Ascending aorta (tissue), 2 donors: ENCODE measurements at places on chromosomes 4 and X.

GRCh38 chr4:178738026-178738425, 1295.8 kb upstream of the AGA start:
- no peak for DNase-seq

- no peak for DNase-seq
Observed at GRCh38 chr4:60805500-60806313, 394.4 kb upstream of the ADGRL3 start.

GRCh38 chrX:145405012-145405411, 157.7 kb downstream of the SPANXN1 start:
- DNase-seq: no peak

DNA sequence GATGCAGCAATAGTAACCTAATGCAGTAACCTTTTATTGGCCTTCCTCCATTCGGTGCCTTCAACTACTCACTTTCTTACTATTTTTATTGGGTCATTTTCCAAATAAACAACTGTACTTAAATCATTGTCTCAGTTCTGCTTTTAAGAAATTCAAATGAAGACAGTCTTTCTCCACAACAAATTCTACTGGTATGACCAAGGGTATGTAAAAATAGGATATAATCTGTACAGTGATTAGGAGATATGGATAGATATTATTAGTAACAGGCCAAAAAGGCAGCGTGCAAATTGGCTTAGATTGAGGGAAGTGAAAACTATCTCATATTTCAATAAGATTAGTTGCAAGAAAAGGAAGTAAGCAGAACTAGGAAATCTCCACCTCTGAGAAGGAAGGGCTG, 177.4 kb upstream of the PPP1R2C start:
- DNase-seq: no peak

GRCh38 chr4:15912236-15912635, 26.3 kb downstream of the FGFBP1 start:
- DNase-seq: no peak

DNA sequence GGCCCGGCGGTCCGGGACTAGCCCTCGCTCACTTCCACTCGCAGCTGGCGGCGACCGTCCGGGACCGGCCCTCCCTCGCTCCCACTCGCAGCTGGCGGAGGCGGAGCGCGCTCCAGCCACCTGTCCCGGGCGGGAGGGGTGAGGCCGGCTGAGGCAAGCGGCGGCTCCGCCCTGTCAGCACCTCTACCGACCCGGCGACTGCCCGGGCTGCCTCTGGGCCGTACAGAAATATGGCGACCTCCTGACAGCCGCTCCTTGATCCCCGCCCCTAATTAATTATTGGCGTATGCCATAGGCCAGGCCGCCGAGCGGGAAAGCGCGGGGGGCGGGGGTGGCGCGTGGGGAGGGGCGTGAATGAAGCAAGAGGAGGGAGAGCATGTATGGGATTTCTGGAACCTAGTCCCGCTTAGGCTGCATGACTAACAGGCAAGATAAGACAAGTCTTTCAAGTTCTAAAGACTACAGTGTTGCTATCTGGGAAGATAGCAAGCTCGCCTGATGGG, at the start of gene MORC4:
Gene MORC4, minus strand, starts transcription at position 200 of the 503 bp plus-strand sequence. CDS start 243 bp downstream, outside the sequence.
- DNase-seq: peak; percentile 43

GRCh38 chr4:169934794-169935429, 91.3 kb downstream of the MFAP3L start:
- DNase-seq: no peak

DNA sequence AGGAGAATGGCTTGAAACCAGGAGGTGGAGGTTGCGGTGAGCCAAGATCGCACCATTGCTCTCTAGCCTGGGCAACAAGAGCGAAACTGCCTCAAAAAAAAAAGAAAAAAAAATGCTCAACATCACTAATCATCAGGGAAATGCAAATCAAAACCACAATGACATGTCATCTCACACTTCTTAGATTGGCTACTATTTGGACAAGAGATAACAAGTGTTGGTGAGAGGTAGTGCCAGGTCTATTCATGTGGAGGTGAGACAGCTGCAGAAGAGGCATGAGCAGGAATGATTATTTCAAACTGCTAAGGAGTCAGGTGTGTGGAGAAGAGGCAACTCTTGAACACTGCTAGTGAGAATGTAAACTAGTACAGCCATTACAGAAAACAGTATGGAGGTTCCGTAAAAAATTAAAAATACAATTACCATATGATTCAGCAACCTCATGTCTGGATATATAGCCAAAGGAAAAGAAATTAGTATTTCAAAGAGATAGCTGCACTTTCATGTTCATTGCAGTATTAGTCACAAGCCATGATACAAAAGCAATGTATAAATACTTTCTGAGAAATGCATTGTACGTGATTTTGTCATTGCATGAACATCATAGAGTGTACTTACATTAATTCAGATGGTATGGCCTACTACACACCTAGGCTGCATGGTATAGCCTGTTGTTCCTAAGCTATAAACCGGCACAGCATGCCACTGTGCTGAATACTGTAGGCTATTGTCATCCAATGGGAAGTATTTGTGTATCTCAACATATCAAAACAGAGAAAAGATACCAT, 75.3 kb downstream of the TMEM144 start:
- no peak for DNase-seq

- DNase-seq: no peak
Observed at GRCh38 chr4:98586962-98587354, 71.5 kb downstream of the TSPAN5 start.

- DNase-seq: no peak
Observed at GRCh38 chr4:82885410-82885809, 5.5 kb downstream of the SEC31A start.

- DNase-seq: no peak
Observed at GRCh38 chr4:140839888-140840790, 84.0 kb upstream of the TBC1D9 start.

DNA sequence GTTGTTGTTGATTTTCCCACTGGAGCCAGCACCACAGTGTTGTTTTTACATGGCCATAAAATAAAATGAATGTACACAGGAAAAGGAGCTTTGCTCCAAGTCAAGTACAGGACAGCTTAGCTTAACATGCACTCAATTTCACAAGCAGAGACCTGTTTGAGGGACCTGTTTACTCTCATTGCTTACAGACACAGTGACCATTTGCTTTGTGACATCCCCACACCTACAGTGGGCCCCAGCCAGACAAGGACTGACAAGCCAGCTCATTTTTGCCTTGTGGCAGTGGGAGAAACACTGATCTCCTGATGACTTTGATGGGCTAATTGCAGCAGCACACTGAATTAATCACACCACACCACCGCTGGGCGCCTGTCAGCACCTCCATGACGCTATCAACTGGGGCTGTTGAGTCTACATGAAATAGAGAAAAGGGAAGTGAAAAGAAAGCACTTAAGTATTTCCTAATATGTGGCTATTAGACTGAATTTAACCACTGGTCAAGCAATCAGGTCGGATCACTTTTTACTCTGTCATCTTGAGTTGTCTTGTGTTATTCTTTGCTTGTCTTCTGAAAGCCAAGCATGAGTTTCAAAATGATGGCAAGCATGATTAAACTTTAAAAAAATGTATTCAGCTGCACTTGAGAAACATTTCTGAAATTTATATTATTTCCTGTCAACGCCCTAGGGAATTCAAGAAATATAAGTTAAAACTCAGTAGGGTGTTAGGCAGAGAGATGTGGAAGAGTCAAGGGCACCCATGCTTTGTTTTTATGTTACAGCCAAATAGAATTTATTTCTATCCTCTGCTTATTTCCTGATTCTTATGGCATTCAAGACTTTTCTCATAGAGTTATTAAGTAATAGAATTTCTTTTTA, 557.7 kb downstream of the RAB28 start:
- no peak for DNase-seq

GRCh38 chr4:107650251-107650650, 69.8 kb downstream of the PAPSS1 start:
- DNase-seq: no peak

DNA sequence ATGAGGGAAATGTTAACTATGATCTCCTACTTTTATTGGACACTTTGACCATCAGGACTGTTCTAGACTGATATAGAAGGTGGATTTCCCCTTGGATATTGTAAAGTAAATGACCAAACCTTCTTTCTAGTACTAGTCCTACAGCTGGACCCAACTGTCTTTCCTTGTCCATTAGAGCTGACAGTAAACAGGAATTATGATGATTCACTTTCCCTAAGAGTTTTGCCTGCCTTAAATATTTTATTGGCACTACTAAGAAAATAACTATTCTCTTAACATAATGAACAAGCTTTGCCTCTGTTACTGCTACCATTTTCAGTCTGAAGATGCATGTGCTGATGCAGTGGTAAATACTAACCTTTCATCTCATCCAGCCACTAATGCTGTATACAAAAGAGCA, 915.4 kb downstream of the CENPC start:
- no peak for DNase-seq

- DNase-seq: no peak
Observed at GRCh38 chr4:111228396-111228795, 605.5 kb upstream of the PITX2 start.

DNA sequence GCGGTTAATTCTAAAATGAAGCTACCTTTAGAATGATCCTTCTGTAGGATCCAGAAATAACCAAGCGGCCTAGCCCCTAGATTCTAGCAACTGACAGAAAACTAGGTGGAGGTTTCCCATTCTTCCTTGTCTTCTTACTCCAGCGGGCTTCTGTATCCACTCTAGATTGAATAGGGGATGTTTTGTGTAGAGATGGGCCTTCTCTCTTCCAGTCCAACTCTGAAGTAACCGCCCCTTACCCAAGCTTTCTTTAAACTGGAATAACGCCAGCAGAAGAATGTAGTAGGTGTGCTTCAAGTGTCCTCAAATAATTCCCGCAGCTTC, 386 bp upstream of the TMEM184C start:
- no peak for DNase-seq

DNA sequence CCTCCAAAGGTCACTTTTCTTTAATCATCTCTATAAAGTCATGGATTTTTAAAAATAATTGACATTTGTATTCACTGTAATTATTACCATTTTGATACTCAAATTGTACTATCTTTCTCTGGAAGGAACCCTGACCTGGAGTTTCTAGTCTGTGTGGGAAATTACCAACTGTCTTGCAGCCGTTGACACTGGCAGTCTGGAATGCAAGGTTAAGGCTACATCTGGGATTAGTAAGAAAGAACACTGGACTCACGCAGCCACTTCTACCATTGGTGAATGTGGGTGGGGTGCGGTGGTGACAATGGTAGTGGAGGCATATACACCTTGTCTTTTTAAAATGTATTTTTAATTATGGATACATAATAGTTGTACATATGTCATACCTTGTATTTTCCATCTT, 40.9 kb downstream of the EGF start:
- no peak for DNase-seq

DNA sequence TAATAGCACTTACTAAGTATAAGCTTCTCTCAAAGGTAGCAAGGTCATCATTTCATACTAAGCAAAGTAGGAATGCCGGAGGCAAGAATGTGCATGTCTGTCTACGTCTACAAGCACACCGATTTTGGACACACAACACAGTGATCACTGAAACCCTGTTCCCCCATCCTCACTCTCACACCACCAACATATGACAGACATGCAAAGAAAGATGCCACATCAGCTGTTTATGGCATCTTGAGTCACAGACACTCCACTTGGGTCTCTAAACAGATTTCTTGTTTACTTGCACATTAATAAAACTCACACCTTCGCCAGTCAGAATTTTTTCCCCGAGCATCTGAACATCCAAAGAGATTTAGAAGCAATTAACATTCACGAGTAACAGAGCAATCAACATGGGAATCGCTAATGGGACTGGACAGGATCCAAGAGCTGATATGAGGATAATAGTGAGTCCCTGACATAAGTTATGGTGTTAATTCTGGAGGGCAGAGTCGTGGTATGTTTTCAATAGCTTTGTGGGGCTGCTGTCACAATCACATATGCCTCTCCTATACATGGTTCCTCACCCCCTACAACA, 324.1 kb downstream of the DHX15 start:
- no peak for DNase-seq

DNA sequence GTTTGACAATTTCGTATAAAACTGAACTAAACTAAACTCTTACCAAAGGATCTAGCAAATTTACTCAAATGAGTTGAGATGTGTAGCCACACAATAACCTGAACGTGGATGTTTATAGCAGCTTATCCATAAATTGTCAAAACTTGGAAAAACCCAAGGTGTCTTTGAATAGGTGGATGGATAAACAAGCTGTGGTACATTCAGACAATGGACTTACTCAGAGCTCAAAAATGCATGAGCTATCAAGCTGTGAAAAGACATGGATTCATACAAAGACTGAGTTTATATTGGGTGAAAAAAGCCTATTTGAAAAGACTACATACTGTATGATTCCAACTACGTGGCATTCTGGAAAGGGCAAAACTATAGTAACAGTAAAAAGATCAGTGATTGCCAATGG, 69.5 kb downstream of the LARP1B start:
- no peak for DNase-seq

DNA sequence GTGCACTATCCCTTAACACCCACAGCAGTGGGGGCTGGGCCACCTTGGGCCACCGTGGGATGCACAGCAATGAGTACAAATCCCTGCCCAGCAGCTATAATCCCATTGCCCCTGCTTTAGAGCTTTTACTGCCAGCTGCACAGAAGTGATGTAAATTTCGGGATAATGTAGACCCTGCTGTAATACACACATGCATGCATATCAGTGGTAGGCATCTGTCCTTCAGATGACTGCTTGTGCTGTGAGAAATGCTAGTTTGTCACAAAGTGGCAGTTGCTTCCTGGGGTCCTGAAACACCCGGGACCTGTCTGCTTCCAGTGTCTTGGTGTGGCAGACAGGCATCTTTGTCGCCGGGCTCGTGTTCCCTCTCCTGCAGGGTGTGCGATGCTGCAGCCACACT, 14.1 kb downstream of the NSG1 start:
- no peak for DNase-seq

- no peak for DNase-seq
Observed at GRCh38 chrX:155068165-155068564, 2.8 kb downstream of the CMC4 start.

DNA sequence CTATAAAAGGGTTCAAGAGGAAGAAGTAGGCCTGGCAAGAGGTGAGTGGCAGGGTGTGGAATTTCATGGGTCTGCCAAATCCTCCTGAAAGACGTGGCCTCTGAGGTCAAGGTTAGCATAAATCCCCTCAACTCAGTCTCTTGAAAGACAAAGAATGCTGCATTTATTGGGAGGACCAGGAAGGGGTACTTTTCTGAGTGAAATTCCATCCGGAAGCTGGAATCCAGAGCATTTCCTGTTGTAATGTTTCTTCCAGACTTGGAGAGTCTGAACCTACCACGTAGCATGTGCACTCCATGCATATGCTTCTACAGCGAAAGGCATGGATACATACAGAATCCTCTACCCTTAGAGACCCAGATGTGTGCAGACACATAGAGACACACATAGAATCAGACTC, 13.4 kb upstream of the FGD1 start:
- no peak for DNase-seq

- no peak for DNase-seq
Observed at GRCh38 chrX:121569609-121570008, 522.2 kb downstream of the GLUD2 start.

DNA sequence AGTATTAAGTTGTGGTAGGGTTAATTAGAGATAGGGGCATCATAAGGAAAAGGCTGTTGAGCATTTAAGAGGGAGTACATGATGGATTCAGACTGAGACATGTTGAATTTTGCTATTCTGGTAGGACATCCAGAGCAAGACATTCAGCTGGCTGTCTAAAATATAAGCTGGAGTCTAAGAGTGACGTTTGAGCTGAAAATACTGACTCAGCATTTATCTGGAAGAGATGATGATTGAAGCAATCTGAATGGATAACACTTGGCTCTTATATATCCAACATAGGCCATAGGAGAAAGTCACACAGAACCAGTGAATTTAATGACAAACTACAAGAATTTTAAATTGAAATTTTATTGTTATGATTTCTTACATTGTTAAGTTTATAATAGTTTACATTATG, 114.3 kb downstream of the CENPC start:
- no peak for DNase-seq
